AG08395 (cell line): ENCODE measurements at places on chromosomes 16 and 17.

DNA sequence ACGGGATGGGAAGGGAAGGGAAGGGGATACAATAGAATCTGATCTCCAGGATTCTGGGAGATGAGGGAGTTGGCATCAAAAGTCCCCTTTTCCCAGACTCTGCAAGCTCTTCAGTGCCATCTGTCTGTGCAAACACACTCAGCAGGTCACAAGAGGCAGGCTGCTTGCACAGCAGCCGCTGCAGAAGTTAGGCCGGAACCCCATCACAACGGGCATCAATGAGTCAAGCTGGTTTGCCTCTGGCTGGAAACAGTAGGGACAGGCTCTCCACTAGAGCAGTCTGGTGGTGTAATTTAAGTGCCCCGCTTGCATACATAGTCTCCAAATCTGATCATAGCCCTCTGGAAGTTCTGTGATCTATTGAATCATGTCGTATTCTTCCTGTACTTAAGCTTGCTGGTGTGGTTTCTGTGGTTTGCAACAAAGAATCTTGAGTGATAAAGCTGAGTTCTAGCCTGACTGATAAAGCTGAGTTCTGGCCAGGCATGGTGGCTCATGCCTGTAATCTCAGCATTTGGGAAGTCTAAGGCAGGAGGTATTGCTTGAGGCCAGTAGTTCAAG lies 33.7 kb upstream of the KDM8 start:
- DNase-seq: peak; percentile 84

GRCh38 chr17:17507465-17508011 lies 11.3 kb upstream of the RASD1 start:
- no peak for DNase-seq

DNA sequence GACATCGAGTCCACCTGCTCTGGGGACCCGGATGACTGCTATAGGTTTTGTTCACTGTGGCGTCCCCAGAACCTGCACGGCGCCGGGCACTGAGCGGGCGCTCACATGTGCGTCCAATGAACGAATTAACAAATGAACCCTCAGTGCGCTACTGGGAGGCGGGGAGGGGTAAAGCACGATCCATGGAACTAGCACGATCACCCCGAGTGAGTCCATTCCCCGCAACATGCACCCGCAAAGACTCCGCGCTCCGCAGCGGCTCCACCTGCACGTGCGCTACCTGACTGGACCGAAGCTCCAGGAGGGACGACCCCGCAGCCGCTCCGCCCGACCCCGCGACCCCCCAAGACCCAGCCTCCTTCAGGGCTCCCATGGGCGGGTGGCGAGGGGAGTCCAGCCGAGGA lies 491 bp downstream of the TRAP1 start:
- DNase-seq: peak; percentile 26

DNA sequence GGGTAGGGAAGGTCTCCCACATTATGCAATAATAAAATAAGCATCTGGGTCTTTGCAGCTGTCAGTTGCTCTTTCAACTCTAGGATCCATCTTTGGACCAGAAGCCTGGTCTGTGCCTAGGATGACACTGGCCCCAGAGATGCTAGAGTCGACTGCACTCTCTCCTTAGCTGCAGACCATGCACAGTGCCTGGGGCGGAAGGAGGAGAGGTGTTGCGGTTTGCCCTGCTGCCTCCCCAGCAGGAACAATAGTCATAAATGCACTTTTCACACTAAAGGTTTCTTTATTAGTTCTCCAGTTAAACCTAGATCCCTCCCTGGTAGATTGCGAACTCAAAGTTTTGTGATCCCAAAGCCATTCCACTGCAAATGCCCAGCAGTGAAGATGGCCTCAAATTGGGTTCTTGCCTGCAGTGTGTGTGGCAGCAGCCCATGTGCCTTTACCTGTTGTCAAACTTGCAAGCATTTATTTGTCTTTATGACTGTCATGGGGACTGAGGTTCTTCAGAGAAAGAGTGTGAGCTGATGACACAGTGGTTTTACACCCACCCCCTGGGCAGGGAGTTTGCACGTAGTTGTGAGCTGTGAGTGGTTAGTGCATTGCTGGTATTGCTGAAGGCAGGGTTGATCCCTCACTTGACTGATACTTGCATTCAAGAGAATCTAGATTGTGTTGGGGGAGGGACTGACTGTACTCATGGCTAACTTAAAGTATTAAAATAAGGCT lies 10.3 kb downstream of the ATXN1L start:
- no peak for DNase-seq

DNA sequence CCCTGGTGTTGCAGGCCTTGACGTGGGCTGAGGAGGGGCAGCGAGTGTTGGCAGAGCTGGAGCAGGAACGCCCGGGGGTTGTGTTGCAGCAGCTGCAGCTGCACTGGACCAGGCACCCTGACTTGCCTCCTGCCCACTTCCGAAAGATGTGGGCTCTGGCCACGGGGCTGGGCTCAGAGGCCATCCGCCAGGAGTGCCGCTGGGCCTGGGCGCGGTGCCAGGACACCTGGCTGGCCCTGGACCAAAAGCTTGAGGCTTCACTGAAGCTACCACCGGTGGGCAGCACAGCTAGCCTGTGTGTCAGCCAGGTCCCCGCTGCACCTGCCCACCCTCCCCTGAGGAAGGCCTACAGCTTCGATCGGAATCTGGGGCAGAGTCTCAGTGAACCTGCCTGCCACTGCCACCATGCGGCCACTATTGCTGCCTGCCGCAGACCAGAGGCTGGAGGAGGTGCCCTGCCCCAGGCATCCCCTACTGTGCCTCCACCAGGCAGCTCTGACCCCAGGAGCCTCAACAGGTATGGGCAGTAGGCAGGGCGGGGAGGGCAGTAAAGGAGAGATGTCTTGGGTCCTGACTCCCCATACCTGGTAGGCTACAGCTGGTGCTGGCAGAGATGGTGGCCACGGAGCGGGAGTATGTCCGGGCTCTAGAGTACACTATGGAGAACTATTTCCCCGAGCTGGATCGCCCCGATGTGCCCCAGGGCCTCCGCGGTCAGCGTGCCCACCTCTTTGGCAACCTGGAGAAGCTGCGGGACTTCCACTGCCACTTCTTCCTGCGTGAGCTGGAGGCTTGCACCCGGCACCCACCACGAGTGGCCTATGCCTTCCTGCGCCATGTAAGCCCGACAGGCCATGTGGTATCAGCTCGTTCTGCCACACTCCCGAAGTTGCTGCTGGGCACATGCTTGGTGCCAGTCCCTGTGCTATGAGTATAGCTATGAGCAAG lies 5.6 kb downstream of the PLEKHG4 start:
- DNase-seq: peak; percentile 53

- DNase-seq: no peak
Observed at GRCh38 chr17:13865650-13866049, 203.7 kb upstream of the COX10 start.

- no peak for DNase-seq
Observed at GRCh38 chr17:82960419-82961271, 118.8 kb upstream of the METRNL start.

- no peak for DNase-seq
Observed at GRCh38 chr17:67139784-67140665, 95.7 kb downstream of the CACNG1 start.

DNA sequence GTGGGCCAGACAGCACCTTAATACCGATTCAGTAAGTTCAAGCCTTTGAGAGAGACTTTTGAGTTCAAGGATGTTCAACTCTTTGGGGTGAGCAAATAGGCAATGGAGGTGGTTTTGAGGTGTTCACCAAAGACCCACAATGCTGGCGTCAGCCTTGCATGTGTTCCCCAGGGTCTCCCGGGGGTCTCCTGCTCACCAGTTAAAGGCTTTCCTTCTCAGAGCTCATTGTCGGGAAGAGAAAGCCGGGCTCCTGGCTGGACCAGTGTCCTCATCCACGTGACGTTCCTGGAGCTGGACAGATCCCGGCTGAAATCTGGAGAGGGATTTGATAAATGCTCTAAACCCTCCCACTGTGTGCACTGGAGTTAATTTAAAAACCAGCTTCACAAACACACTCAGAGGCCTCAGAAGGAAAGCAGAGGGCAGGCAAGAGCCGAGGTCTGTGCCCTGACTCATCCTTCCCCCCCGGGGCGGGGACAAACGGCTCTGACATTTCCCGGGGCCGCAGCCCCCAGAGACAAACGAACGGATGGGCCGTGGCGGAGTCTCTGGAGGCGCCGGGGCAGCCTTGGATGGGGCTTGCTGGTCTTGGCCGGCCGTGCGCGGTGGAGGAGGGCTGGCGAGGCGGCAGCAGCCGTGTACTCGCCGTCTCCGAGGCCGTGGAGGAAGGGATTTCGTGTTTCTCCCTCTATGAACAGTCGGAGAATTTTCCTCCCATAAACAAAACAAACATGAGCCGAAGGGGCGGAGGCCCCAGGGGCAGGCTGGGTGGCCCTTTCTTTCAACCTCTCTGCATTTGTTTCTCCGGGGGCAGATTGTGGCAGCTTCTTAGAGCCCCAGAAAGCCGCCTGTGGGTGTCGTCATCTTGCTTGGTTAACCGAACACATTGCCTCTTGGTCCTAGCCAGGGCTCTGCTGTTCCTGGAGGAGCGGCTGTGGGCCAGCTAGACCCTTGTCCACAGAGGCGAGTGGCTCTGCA lies 94.2 kb downstream of the NTN1 start:
- peak; percentile 74 for DNase-seq

DNA sequence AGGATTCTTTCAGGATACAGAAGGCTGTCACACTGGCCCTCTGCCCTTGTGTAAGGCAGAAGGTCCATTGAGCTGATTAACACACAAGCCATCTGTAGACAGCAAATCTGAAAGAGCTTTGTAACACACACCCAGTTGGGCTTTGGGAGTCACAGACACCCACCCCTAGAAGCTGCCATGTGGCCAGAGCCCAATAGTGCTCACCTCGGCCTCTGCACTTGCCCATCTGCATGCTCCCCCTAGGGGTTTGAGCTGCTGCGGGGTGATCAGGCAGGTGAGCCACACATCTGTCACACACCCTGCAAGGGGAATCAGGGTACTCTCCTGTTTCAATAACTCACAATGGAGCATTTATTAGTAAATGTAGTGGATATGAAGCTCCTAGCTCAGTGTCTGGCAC lies 138.3 kb downstream of the CHD9NB start:
- DNase-seq: no peak

- no peak for DNase-seq
Observed at GRCh38 chr17:11922638-11923037, 74.6 kb downstream of the ZNF18 start.

DNA sequence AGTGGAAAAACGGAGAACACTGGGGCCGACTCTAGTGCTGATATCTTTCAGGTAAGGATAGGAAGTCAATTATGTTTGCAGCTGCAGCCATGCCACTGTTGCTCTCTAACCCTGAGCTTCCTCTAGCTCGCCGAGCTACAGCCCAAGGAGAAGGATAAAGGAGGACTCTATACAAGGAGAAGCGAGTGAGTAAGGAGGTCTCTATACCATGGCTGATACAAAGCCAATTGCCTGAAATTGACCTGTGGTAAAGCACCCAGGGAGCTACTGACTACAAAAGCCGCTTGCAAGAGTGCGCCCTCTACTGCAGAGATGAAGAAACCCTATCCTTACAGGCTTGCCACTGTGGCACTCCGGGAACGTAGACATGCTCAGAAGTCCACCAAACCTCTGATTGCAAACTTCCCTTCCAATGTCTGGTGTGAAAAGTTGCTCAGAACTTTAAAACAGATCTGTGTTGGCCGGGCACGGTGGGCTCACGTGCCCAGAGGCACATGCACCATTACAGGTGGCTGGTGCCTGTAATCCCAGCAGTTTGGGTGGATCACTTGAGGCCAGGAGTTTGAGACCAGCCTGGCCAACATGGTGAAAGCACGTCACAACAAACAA lies 10.8 kb upstream of the SLC46A1 start:
- peak; percentile 67 for DNase-seq

DNA sequence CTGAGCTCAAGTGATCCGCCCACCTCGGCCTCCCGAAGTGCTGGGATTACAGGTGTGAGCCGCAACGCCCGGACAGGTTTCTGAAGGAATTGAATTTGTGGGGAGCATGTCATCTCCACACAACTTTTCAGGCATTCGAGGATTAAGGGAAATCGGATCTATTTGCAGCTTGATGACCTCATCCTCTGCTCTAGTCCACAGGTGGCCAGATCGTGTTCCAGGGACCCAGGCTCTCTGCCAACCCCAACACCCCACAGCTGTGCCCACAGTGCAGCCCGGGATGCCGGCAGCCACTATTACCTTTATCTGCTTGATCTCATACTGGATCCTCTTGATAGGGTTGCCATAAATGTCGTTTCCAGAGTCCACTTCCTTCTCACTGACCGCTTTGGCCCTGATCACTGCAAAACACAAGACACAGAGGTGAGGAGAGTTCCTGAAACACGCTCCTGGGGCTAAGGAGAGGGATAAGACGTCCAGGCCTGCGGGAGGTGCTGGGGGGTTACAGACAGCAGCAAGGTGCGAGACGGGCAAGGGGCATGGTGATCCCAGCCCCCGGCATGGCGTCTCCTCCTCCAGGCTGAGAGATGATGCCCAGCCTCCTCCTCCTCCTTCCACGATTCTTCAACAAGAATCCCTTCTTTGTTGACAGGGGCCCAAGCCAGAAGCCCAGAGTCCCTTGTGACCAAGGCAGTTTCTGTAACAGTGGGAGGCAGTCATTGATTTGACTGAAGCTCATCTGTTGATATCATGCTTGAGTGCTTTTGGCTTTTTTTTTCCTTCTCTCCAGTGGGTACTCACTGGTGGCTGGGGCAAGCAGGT lies 29.3 kb downstream of the CEP295NL start:
- DNase-seq: no peak

DNA sequence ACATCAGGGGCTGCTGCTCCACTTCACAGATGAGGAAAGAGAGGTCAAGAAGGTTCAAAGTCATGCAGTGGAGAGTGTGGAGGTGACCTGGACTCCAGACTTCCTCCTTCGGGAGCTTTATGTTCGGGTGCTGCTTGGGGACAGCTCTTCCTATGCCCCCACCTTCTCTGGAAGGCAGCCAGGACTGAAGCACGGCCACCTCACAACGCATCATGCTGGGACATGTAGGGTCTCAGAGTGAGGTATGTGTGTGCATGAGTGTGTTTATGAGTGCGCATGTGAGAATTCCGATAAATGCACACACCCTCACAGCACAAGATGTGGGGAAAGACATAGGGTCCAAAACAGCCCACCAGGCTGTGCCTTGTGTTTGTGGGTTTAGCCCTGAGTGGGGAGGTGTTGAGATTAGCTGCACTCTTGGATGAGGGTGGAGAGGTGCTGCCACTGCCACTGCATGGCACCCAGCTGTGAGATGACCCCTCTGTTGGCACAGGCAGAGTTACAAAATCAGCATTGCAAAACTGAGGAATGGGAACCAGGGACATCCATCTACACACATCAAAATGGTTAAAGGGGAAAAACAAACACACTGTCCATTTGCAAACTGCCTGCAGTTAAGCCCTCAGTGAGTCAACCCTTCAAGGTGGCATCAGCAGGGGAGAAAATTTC lies 367.4 kb downstream of the SEC14L1 start:
- DNase-seq: no peak
